ENCODE measurements at places on chromosomes 11 and 22.

- DNase-seq: no peak
Measured at GRCh38 chr11:75465701-75466531, 32.9 kb upstream of the KLHL35 start.

GRCh38 chr22:18033204-18033998 lies 9.0 kb upstream of the MICAL3 start:
- DNase-seq: no peak

DNA sequence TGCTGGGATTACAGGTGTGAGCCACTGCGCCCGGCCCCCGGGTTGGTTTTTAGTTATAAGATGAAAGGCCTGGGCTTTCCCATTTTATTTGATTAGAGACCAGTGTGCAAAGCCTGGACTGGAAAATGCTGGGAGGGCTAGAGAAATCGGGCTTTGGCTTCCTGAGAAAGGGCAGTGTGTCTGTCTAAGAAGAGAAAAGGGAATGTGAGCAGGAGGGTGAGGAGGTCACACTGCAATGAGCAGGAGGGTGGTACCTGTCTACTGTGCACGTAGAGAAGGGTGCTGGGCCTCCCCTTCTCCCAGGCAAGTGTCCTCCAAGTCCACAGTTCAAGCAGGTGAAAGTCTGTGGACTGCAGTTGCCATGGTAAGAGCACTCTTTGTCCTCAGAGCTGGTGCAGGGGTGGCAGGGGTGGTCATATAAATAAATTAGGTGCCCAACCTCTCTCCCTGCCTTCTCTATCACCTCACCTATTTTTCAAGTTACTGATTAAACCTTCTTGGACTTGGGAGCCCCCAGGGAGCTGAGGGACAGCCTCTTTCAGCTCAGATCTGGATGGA lies 30.8 kb downstream of the SLC5A1 start:
- no peak for DNase-seq

DNA sequence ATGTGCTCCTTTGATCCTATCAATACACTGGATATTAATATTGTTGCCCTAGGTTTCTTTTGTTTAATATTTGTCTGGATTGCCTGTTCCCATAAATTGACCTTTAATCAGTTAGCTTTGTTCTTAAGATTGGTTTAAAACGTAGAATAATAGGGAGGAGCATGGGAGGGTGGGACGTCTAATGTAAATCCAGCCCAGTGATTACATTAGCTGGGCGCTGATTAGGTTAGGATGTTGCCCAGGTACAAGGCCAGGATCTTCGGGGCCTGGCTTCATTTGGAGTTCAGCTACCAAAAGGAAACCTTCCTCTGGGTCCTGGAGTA lies at the start of gene SRSF8:
TSS of gene SRSF8 (plus strand) at position 204 of the 323 bp plus-strand sequence. CDS start 308 bp downstream, outside the sequence.
- DNase-seq: no peak
